ENCODE measurements at places on chromosomes 6 and 20.

DNA sequence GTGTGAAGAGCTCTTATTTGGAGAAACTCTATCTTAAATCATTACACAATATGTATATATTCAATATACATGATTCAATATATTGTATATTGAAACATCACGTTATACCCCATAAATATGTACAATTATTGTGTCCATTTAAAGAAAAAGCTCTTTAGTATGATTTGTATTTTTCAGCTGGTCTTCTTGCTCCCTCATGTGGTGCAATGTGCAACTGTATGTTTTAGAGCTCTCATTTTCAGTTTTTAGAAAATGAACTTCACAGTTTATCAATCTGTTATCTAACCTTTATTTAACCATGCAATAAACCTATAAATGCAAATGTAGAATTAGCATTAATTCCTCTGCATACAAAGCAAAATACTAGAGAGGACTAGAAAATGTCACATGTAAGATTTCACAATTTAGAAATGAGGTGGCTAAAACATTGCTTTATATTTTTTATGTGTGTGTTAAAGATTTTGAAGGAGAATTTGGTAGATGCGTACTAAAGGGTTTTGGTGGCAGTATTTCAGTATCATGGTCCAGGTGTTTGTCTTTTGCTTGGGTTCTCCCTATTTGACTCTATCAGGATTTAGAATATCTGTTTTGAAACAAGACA is 167.1 kb downstream of the PHF3 start:
- DNase-seq: no peak

DNA sequence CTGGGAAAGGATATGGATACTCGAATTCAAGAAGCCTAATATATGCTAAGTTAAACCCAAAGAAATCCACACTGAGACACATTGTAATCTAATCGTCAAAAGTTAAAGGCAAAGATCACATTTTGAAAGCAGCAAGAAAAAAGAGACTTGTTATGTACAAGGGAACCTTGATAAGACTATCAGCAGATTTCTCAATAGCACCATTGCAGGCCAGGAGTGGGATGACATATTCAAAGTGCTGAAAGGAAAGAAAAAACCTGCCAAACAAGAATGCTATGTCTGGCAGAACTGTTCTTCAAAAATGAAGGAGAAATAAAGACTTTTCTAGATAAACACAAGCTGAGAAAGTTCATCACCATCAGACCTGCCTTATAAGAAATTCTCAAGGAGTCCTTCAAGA is 75.2 kb downstream of the COL21A1 start:
- DNase-seq: no peak

DNA sequence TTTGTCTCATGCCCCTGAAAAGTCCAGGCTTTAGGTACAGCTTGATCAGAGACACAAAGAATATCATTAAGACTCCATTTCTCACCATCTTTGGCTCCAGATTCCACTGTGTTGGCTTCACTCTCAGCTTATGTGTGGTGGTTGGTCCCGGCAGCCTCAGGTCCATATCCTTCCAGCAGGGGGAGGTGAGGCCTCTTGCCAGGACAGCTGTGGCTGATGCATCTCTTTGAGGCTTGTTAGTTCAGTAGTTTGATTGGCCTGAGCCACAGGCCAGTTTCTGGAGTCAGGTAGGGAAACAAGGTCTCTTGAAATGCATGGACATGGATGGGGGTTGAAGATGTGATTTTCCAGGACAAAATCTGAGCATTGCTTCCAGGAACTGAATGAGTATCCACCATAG is 62.4 kb downstream of the JAG1 start:
- no peak for DNase-seq

DNA sequence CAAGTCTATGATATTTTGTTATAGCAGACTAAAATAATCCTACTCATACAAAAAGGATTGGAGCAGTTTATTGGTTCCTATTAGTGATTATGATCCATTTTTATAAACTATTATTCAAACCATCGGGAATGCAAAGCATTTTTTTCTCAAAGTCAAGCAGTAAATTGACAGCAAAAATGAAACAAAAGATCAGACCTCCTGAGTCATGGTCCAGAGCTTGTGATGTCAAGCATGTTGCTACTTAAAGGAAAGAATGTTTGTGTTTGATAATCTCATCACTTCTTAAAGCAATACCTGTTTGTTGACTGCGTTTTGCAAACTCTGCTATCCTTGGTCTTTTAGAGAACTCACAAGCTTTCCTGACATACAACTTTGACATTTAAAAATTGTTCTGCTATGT is 204.4 kb downstream of the SAMD5 start:
- no peak for DNase-seq

- peak; percentile 42 for DNase-seq
These were observed 137.6 kb downstream of the IMPG1 start for GRCh38 chr6:75934643-75935472.

DNA sequence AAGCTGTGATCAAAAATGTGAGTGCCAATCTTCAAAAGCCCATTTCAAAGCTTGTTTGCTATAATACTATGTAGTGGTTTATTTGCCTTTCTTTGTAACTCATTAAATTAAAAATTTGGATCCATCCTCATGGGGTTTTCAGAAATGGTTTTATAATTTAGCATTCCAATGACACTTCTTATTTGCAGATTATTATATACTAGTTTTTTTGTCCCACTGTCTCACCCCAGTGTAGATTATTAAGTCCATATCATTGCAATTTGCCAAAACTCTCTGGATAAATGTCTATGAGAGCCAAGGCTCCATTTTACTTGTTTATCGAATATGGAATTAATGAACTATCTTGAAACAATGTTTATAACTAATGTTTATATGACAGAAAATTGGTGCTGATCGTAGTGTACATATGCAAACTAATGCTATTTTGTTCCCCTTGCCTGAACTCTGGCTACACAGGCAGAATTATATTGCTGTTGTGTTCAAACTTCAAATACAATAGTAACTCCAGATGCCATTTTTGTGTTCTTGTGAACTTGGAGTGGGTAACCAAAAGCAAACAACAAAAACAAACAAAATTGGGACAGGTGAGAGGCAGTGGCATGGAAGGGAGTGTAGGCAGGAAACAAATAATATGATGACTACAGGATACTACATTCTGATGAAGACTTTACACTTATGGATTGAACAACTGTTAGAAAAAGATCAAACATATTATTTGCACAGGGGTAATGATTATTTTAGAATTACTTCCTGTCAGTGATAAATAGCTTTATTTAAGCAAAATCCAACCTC is 307.1 kb upstream of the FLRT3 start:
- no peak for DNase-seq

DNA sequence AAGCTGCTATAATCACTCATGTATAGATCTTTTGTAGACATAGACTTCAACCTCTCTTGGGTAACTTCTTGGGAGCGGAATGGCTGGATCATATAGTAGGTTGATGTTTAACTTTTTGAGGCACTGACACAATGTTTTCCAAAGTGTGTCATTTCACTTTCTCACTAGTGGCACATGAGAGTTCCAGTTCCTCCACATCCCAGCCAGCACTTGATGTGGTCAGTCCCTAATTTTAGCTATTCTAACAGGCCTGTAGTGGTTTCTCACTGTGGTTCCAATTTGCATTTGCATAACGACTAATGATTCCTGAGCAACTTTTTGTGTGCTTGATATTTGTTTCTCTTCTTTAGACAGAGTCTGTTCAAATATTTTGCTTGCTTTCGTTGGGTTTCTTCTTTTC is 221.3 kb downstream of the DLL1 start:
- no peak for DNase-seq

- DNase-seq: no peak
These were observed 1.2 kb downstream of the ZNF831 start for GRCh38 chr20:59164686-59165391.

DNA sequence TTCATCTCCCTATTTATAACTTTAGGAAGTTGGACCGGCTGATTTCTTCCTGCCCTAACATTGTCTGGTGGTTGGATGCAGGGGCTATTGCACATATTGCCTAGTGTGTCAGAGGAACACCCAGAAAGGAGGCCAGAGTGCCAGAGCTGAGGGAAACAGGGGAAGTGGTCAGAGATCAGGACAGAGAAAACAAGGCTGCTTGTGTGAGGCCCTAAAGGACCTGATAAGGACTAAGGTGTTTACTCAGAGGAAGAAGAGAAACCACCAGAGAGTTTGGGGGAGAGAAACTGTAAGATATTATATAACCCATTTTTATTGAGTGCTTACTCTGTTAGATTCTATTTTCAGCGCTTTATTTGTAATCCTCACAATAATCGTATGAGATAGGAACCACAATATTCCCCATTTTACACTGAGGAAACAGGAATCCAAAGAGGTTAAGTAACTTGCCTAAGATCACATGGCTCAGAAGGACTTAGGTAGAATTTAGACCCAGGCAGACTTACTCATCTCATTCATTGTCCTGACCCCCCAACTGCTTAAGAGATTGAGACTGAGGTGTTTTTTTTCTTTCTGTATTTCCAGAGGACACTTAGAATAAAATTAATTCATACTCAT is 54.0 kb upstream of the REV3L start:
- no peak for DNase-seq

DNA sequence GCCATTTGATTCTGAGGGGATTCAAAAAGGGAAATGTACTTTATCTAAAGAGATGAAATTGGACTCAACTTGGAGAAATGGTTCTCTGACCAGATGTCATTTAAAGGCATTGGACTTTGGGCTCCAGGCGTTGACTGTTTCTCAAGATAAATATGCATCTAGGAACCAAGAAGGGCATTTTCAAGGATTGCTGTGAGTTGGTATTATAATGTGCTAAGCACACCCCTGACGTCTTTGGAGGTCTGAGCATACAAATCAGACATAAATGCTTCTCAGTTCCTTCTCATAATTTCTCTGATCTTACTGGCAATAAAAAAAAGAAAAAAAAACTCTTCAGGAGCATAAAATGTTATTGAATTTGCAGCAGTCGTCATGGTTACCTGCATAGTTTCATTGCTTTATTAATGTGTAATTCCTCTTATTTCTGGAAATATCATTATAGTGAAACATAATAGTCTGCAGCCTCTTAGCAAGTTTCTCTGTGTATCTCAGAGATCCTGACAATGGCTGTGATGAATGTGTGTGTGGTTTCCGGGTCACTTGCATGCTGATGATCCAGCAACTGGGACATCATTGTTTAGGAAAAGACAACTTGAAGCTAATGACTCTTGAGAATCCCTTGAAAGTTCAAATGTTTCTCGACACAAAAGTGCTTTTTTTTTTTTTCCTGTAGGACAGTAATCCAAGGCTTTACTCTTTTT is 136.0 kb downstream of the AIG1 start:
- DNase-seq: no peak

DNA sequence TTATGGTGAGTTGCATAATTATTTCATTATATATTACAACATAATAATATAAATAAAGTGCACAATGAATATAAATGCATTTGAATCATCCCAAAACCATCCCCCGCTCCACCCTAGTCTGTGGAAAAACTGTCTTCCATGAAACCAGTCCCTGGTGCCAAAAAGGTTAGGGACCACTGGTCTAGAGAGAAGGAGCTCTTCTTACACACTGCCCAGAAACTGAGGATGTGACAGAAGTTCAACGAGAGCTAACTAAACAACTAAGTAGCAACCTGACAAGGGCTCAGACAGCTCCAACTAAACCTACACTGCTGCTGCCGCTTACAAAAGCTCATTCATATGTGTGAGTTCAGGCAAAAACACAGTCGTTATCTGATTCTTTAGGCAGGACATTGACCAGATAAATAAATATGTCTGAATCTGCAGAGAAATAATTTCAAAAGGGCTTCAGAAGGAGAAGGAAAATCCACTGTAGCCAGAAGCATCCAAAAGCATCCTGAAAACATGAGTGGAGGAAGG is 125.9 kb downstream of the ATXN1 start:
- DNase-seq: no peak

GRCh38 chr20:62063315-62063980 is 2.2 kb downstream of the TAF4 start:
- no peak for DNase-seq

- no peak for DNase-seq
These were observed 40.1 kb downstream of the OR2B2 start for GRCh38 chr6:27871924-27872638.

GRCh38 chr6:113094779-113095178 is 747.6 kb downstream of the RFPL4B start:
- DNase-seq: no peak

GRCh38 chr20:37418591-37419109 is 72.7 kb downstream of the SRC start:
- no peak for DNase-seq

DNA sequence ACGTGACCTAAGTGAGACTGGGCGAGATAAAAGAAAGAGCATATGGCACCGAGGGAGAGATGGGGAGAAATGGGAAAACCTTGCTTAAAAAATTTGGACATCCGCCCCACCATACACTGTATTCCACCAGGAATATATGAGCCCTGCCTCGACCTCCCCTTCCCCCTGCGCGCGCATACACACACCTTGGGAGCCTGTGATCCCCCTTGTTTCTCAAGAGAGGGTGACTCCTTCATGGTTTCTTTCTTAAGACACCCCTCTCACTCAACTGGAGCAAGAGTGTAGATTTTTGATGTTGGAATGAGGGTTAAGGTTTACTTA is 480 bp downstream of the ABCF1 start:
- DNase-seq: no peak

- peak; percentile 28 for DNase-seq
These were observed 158.1 kb upstream of the ZNF184 start for GRCh38 chr6:27630727-27631608.

DNA sequence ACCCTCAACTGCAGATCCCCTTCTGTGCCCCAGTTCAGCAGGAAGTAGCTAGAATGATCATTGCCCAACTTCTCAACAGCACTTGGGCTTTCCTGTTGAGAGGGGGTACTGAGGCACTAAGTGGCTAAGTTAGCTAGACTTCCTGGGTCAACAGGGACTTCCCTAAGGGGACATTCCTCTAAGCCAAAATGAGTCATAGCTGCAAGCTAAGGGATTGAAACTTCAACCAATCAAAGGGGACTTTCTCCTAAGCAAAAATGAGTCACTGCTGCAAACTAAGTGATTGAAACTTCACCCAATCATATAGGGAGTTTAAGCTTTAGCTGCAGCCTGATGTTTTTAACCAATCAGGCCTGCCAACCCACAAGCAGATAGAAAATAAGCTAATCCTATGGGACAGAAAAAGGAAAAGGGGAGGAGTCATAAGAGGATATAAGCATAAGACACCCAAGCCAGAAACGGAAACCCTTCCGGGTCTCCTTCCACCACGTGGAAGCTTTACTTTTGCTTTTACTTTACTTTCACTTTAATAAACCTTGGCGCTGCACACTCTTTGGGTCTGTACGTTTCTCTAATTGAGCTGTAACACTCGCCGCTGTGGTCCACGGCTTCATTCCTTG is 659.0 kb upstream of the HS3ST5 start:
- DNase-seq: no peak

DNA sequence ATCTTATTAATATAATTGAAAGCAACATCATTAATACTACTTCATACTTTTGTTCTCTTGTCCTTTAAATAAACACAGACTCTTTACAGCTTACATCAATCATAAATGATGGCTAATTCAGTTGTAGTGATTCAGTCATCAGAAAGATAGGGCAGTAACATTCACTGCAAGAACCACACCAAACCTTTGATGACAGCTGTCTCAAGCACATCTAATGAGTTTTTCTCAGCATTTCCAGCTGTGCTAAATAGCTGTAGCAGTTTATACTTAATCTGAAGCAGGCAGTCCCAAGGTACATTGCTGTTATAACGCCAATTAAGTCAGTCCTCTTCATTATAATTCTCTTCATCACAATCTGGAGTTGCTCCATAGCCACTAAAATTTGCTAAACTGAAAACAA is 45.7 kb downstream of the PREP start:
- no peak for DNase-seq

- no peak for DNase-seq
These were observed at the start of gene FAM162B for GRCh38 chr6:116764961-116765841. FAM162B (minus strand) TSS chr6:116765719; CDS start chr6:116765576, 143 bp downstream.

- no peak for DNase-seq
These were observed 10.1 kb upstream of the SSR1 start for GRCh38 chr6:7323074-7323473.
